ENCODE measurements at places on chromosomes 12 and 14. TPM values are rescaled to one million over a fixed set of nuclear protein-coding genes. Genes with fewer than 3 reads are reported as not detected.

RASSF9 gene
- 6.2 TPM for total RNA-seq

KLRD1 gene
- total RNA-seq = 2.3 TPM

C12orf54 gene
- total RNA-seq = not detected

NDUFA12 gene
- total RNA-seq = 379 TPM

KRT75 gene
- not detected for total RNA-seq

KRT77 gene
- total RNA-seq = not detected

ESRRB gene
- total RNA-seq = 2.9 TPM

SDSL gene
- 8.5 TPM for total RNA-seq

NUDT14 gene
- total RNA-seq = 33.9 TPM

WNT1 gene
- total RNA-seq = not detected

CTDSP2 gene
- 105 TPM for total RNA-seq

REM2 gene
- total RNA-seq = not detected

OAS3 gene
- 5.7 TPM for total RNA-seq

STX2 gene
- total RNA-seq = 15.9 TPM

B4GALNT1 gene
- total RNA-seq = 7.3 TPM

VDR gene
- 0.35 TPM for total RNA-seq

BDKRB2 gene
- 0.76 TPM for total RNA-seq

AQP2 gene
- not detected for total RNA-seq

RHOJ gene
- total RNA-seq = 18.3 TPM

NYNRIN gene
- 9.5 TPM for total RNA-seq

MSI1 gene
- total RNA-seq = 6.4 TPM

CSRP2 gene
- 55.8 TPM for total RNA-seq

HEBP1 gene
- 63.5 TPM for total RNA-seq

PTGER2 gene
- 0.76 TPM for total RNA-seq

RERGL gene
- 2.1 TPM for total RNA-seq

TC2N gene
- total RNA-seq = 12.6 TPM

KRT78 gene
- total RNA-seq = not detected

GTF2A1 gene
- 17.3 TPM for total RNA-seq

CCDC175 gene
- total RNA-seq = not detected

PRB4 gene
- not detected for total RNA-seq

SMOC1 gene
- total RNA-seq = 1.2 TPM

PLEKHH1 gene
- 7.3 TPM for total RNA-seq

KRAS gene
- 12.7 TPM for total RNA-seq

C12orf60 gene
- 2.0 TPM for total RNA-seq

IFI27 gene
- total RNA-seq = 164 TPM

TSPAN9 gene
- 193 TPM for total RNA-seq

HPD gene
- 2.3 TPM for total RNA-seq

WSB2 gene
- total RNA-seq = 97.3 TPM
